ENCODE measurements at places on chromosomes 7 and 10.

DNA sequence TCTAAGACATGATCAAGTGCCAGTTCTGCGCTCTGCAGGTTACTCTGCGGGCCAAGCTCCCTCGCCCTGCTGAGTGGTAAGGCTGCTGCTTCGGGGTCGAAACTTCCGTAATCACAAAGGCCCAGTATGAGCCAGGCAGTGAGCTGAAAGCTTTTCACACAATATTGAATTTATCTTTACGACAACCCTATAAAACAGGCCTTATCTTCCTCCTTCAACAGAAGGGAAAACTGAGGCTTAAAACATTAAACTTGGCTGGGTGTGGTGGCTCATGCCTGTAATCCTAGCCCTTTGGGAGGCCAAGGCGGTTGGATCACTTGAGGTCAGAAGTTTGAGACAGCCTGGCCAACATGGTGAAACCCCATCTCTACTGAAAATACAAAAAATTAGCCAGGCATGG is 83.3 kb downstream of the FAM107B start:
- DNase-seq = no peak

DNA sequence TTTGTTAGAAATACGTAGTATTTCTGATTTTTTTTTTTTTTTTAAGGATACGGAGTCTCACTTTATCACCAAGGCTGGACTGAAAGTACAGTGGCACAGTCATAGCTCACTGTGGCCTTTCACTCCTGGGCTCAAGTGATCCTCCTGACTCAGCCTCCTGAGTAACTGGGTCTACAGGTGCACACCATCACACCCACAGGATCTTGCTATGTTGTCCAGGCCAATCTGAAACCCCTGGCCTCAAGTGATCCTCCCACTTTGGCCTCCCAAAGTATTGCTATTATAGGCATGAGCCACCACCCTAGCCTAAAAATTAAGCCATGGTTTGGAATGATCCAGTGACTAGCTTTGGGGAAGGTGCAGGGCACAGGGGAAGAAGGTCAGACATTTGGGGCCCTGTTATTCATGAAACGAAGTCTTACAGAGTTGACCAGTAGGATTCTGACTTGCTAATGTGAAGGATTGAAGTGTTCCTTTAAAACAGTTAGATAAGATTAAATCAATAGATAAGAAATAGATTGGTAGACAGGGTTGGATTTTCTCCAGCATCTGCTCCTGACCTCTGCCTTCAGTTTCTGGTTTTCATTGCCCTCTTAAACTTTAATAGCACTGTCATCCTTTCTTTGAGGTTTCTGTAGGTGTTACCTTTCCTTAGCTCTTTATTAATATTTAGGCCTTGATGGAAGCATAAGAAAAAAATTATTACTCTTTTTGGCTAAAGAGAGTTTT is 121.6 kb downstream of the LRRC4 start:
- DNase-seq = no peak

GRCh38 chr7:3942816-3943745 is 642.0 kb downstream of the SDK1 start:
- DNase-seq = no peak

DNA sequence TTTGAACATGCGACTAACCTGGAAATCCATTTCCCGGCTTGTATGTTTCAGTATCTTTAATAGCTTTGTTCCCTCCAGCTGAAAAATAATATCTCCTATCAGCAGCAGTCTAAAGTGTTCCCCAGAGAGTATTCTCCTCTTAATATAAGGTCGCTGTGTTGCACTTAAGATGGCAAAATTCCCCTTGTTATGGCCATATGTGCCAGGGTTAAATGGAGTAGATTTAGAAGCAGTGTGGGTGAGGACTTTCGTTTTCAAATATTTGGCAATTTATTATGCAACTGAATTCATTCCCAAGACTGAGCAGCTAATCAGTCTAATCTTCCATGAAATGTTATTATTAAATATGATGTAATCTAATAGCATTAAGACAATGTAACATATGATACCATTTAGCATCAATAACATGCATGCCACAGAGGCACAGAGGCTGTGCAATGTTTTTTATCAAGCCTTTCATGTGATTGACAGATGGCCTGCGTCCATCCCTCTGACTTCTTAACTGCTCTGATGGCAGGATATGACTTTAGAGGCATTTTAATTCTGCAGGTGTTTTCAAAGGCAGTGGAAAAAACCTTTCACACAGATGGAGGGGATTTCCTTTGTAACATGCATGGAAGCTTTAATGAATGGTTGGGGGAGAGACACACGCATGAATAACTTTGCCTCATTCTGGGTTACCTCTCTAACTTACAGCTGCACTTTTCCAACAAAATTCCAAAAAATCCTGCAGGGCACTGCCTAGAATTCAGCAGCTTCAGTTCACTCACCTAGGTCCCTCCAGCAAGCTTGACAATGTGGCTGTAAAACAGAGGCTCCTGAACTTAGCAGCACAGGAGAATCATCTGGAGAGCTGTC is 55.1 kb upstream of the ZPBP start:
- no peak for DNase-seq

- no peak for DNase-seq
Observed at GRCh38 chr7:148403466-148403993, 187.0 kb upstream of the C7orf33 start.

DNA sequence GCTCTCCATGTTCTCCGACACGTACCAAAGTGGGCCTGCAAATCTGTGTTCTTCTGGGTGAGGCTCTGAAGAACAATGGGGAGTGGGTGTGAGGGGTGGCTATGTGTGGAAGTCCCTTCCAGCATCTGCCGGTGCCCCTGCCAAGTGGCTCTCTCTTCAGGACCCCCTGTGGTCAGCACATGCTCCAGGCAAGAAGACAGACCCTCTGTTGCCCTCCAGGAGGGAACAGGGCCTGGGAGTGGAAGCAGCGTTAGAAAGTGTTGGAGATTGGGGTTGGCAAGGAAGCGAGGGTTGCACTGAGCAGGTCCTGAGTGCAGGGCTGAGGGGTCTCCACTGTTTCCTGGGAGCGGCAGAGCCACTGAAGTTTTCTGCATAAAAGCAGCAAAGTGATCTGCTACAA is 60.5 kb downstream of the EMX2 start:
- no peak for DNase-seq

GRCh38 chr7:66682350-66683093 is 53.8 kb downstream of the KCTD7 start:
- no peak for DNase-seq

- no peak for DNase-seq
Observed at GRCh38 chr7:44401692-44402091, 76.3 kb upstream of the CAMK2B start.

- DNase-seq = no peak
Observed at GRCh38 chr7:590731-591551, 71.3 kb upstream of the PDGFA start.

GRCh38 chr10:121708728-121709674 is 110.8 kb upstream of the FGFR2 start:
- no peak for DNase-seq

DNA sequence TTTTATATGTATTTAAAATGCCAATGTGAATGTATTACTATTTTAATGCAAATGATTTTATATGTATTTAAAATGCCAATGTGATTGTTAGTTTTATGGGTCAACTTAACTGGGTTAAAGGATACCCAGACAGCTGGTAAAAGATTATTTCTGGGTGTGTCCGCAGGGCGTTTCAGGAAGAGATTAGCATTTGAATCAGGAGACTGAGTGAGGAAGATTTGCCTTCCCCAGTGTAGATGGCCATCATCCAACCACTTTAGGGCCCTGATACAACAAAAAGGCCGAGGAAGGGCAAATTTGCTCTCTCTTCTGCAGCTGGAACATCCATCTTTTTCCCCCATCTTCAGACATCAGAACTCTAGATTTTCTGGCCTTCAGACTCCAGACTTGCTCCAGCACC is 116.2 kb downstream of the BAMBI start:
- DNase-seq = no peak

- DNase-seq = no peak
Observed at GRCh38 chr10:91412354-91413087, 2.4 kb downstream of the HECTD2 start.

DNA sequence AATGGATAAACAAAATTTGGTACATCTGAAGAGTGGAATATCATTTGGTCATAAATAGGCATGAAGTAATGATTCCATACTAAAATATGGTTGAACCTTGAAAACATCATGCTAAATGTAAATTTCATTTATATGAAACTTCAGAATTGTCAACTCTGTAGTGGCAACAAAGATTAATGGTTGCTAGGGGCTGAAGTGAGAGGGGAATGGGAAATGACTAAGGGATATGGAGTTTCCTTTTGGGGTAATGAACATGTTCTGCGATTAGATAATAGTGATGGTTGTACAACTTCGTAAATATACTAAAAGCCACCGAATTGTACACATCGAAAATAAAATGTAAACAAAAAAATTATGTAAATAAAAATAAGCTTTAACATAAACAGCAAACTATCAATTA is 384.1 kb upstream of the STEAP1 start:
- DNase-seq = no peak

- DNase-seq = no peak
Observed at GRCh38 chr10:125146791-125147579, 13.4 kb downstream of the CTBP2 start.

DNA sequence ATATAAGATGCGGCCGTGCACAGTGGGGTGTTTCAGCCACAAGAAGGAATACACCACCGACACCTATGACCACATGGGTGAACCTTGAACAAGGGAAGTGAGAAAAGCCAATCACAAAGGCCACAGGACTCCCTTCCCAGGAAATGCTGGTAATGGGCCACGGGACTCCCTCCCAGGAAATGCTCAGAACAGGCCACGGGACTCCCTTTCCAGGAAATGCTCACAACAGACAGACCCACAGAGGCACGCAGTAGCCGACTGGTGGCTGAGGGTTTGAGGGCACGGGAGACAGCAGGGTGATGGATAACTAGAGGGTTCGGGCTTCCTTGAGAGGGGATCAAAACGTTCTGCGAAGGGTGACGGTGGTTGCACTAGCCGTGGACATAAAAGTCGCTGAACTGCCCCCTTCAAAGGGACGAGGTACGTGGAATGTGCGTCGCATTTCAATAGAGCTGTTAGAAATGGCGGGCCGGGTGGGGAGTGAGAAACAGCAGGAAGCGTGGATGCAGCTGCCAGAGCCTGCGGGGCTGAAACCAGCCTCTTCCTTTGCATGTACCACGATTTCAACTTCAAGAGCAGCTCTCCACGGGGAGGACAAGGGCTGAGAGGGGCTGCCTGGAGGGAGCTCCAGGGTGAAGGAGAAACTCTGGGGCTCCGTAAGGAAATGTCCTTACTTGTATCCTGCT is 274.0 kb downstream of the ELFN1 start:
- no peak for DNase-seq

- DNase-seq = no peak
Observed at GRCh38 chr10:114867365-114867764, 45.8 kb downstream of the FHIP2A start.

GRCh38 chr10:73781879-73782748 is at the start of gene CHCHD1:
CHCHD1 (plus strand) TSS chr10:73782048; CDS start chr10:73782076, 28 bp downstream.
- peak; percentile 86 for DNase-seq

GRCh38 chr7:12297283-12298108 is 86.4 kb downstream of the TMEM106B start:
- DNase-seq = no peak

GRCh38 chr7:105532709-105533460 is 884 bp downstream of the RINT1 start:
- no peak for DNase-seq

DNA sequence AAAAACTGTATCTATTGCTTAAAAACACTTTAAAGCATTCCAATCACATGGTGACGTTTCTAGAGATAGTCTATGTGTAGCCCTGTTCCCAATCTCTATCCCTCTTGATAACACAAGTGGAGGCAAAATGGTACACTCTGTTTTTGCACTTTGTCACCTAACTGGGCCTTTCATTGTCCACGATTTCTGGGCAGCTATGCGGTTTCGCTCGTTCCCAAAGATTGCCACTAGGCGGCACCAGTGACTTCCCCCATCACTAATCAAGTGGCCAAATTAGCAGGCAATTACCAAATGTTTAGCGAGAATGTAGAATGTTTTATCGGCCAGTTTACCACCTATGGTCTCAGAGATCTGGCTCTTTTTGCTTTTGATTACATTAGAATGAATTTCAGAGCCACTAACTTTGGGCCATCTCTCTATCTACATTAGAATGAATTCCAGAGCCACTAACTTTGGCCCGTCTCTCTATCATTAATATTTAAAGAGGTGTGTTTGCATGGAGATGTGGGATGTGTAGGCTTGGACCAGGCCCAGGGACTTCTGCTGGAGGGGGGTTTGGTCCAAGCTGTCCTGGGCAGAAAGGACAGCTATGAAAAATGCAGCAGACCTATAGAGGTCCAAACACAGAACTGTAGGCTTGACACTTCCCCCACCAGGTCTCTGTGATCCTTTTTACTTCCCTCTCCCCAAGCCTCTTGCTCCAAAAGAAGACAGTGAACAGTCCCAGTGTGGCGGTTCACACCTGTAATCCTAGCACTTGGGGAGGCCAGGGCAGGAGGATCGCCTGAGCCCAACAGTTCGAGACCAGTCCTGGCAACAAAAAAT is 90.1 kb downstream of the EPC1 start:
- DNase-seq = peak; percentile 45

GRCh38 chr7:47153576-47153975 is 428.3 kb downstream of the TNS3 start:
- no peak for DNase-seq

DNA sequence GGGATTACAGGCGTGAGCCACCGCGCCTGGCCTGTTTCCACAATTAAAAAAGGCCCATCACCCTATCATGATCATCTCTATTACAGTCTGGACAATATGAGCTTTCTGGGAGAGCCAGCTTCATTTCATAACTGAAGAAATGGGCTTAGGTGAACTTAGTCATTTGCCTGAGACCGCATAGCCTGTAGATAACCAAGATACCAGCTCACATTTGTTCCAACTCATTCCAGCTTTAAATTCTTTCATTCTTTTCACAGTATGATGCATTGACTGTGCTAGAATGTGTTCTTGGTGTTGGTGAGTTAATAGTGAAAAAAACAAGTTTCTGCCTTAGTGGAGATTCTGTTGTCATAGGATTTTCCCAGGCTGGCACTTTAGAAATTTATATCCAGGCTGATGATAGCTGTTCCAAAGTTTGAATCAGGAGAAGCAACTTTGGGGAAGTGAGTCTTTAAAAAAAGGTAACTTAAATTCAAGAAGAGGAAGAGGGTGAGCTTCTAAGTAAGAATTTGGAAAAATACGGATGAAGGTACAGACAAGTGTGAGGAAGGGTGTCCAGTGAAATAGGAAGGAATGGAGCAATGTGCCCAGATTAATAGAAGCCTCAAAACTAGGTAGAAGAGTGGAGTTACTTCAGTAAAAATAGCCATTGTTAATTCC is 2.1 kb upstream of the H2AZ2 start:
- no peak for DNase-seq

DNA sequence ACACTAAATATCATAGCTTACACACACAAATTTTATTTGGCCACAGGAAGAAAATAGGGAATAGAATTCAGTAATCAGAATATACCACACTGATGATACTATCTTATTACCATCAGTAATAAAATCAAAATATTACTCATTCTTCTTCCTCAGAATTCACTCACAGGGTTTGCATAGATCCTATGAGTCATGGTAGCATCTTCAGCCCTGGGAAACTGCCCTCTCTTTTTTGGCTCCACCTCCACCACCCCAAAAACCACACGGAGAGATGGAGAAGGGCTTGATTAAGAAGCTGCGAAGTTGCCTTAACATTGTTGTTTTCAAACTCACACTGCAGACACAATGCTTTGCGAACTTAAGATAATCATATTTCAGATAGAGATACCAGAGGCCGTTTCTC is 154.1 kb upstream of the AHR start:
- peak; percentile 46 for DNase-seq

GRCh38 chr7:49630513-49630912 is 142.9 kb upstream of the VWC2 start:
- no peak for DNase-seq

Measured in stimulated activated CD4-positive, alpha-beta T cell treated with anti-CD3 and anti-CD28 coated beads, Interleukin-1b, Interleukin-23, amount 100 ng/mL, for 24 hours (primary cell).